ENCODE measurements at places on chromosomes 12 and 14.

GRCh38 chr12:56119361-56119796 is 1.3 kb downstream of the ZC3H10 start:
- DNase-seq: no peak

DNA sequence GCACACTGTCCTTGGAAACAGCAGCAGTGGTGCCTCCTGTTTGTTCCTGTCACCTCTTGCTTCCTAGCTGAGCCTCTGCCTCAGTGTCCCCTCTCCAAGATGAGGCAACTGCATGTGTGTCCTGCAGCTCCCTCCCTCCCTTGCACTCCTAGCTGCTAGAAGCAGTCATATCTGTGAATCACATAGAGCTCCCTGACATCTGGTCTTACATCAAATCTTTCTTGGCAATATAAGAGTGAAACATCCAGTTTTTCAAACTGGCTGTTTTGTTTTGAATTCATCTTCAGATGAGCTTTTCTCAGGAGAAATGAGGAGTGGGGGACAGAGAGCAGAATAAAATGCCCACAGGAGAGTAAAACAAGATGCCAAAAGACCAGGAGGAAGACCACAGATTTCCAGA is 103.7 kb downstream of the VCPKMT start:
- DNase-seq: no peak

GRCh38 chr14:105479431-105480158 is 5.0 kb downstream of the CRIP2 start:
- no peak for DNase-seq

GRCh38 chr12:54012631-54013409 is 4.0 kb downstream of the HOXC8 start:
- DNase-seq: no peak

DNA sequence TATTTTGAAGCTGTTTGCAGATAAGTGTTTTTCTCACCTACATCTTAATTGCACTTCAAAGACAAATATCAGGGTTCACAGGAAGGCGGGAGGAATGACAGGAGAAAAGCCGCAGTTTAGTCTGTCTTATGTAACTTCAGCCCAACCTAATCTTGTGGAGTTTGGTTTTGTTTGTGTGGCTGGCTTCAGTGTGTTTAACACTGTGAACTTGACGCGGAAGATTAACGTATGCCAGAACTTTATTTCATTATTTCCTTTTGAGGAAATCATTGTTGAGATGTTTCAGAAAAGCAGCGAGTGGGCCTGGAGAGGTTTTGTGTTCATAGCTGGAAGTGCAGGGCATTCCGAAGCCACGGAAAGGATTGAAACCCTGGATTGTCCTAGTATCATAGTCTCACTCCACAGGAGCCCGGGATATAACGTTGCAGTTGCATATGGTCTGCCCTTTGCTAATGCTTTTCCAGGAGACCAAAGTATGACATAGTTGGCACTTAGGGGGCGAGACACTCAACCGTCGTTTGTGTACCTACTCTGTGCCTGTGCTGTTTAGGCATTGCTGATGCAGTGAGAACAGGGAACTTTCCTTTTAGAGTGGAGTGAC is 2.0 kb downstream of the PELI2 start:
- DNase-seq: no peak

DNA sequence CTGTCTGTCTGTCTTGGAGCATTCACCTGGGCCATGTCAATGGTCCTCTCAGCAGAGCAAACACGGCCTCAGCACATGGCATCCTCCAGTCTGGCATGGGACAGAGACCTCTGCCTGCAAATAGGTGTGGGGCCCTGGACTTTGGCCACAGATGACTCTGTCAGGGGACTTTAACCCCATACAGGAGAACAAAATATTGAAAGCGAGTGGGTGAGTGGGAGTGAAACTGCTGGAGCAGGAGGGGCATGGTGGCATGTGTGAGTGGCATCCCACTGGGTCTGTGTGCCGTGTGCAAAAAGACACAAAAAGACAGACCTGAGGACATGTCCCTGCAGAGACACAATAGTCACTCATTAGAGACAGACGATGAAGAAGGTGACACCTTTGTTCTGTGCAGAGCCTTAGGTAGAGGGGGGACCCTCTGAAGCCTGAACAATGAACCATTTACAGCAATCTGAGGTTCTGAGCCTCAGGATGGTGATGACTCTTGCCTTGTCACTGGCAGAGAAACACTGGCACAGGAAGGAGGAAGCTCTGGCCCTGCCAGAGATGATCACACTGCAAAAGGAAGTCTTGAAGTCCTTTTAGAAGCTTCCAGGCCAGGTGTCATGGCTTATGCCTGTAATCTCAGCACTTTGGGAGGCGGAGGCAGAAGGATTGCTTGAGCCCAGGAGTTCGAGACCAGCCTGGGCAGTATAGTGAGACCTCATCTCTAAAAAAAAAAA is 7.5 kb downstream of the LAG3 start:
- no peak for DNase-seq

DNA sequence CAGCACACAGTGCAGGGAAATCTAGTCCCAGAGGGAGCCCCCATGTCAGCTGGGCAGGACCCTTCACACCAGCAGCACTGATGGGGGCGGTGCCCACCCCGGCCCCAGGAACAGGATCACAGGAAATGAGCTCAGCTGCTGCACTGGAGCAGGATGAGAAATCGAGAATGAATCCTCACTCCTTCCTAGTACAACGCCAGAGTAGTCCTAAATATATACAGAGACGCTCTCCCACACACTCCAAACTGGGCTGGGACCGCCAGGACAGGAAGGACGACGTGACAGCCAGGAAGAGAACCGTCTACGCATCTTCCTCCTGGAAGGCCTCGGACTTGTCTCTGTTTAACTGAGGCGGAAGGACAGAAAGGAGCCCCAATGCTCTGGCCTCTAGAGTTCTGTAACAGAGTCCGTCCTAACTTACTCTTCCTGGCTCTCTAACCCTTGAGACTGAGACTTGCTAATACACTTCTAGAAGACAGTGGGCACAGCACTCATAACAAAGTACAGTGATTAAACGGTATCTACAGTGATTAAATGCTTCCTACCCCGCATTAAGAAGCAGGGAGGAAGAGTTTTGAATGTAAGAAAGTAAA is 33.4 kb downstream of the CDC42BPB start:
- DNase-seq: no peak

GRCh38 chr12:84201976-84202375 is 710.6 kb downstream of the SLC6A15 start:
- DNase-seq: no peak

DNA sequence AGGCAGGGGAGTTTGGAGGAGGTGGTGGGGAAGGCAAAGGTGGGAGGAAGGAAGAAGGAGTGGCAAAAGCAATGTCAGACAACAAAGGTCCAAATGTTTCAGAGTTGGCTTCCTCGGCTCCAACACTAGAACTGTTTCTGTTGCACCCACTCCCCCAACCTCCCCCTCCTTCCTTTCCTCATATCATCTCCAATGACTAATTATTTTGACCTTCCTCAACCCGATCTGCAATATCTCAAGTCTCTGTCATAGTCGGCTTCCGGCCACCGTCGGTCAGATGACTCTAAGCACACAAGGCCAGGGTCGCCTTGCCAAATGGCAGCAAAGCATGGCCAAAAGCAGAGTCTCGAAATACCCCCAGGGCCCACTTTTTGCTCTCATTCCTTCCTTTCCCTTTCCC is 637.0 kb upstream of the TBX3 start:
- DNase-seq: no peak

DNA sequence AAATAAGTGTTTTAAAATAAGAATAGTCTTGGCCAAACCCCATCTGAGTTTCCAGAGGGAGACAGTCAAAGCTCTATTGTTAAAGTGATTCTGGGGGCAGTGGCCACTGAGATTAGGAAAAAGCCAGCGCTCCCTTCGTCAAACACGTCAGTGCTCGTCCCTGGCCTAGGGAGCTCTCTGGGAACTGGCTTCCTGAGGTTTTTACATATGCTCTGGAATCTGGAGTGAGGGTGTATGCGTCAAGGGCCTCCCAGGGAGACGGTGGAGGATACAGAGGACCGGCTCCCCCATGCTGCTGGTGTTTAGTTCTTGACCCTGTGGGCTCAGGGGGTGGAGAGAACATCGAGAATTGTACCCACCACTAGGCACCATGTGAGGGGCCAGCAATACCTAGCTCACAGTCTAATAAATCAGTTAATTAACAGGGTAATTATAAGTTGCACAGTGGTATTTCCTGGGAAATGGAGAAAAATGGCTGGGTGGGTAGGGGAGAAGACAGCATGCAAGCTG is 87.0 kb downstream of the SLC25A47 start:
- DNase-seq: no peak

DNA sequence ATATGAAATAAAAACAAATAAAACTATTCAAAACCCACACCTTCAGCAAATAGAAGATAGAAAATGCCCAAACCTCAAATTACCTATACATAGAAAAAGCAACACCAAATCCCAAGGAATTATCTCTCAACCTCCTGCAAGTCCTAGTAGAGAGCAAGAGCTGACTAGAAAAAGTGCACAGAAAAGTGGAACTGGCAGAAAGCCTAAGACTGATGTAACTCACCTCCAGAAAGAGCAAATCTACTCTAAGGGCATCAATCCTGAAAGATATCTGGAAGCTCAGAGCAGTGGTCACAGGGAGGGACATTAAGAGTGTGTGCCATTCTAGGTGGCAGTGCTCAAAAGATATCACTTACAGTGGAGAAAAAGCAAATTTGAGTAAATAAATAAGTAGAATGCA is 62.1 kb upstream of the PLEKHG7 start:
- no peak for DNase-seq

DNA sequence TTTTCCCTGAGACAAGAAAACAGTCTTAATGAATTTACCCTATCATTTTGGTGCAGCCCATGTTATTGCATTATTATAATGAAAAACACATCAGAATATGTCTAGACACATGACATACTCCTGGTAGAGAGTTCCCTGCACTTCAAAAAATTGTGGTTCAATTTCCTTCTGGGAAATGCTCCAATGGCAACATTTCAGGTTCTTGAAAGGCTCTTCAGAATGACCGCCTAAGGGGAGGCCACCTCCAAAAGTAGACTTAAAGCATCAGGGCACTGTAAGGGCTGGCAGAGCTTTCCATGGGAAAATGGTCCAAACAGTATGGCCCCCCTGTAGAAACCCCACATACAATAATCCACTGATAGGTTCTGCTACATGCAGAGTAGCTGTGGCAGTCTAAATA is 110.7 kb downstream of the SLC25A21 start:
- DNase-seq: no peak

DNA sequence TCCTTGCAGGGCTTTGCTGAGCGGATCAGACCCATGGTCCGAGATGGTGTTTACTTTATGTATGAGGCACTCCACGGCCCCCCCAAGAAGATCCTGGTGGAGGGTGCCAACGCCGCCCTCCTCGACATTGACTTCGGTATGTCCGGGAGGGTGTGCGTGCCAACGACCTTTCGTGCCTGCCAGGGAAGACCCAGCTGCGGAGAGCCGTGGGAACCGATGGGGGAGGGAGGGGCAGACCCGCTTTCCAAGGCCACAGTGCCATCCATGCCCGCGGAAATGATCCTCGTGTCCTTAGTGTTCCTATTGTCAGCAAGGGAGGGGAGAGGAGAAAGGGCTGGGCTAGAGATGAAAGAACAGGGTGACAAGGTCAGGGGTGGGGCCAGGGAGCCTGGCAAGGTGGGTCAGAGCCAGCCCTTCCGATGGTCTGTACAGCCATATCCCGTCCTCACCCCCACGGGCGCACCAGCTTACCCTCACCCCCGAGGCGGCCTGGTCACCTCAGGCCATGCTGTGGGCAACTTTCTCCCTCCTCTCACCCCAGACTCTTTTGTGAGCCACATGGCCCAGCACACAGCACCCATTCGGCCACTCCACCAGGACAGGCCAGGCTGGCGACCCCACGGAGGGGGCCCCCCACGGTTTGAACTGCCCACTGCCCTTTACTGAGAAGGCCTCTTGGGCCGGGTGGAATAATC is 11.7 kb upstream of the SIVA1 start:
- DNase-seq: no peak

DNA sequence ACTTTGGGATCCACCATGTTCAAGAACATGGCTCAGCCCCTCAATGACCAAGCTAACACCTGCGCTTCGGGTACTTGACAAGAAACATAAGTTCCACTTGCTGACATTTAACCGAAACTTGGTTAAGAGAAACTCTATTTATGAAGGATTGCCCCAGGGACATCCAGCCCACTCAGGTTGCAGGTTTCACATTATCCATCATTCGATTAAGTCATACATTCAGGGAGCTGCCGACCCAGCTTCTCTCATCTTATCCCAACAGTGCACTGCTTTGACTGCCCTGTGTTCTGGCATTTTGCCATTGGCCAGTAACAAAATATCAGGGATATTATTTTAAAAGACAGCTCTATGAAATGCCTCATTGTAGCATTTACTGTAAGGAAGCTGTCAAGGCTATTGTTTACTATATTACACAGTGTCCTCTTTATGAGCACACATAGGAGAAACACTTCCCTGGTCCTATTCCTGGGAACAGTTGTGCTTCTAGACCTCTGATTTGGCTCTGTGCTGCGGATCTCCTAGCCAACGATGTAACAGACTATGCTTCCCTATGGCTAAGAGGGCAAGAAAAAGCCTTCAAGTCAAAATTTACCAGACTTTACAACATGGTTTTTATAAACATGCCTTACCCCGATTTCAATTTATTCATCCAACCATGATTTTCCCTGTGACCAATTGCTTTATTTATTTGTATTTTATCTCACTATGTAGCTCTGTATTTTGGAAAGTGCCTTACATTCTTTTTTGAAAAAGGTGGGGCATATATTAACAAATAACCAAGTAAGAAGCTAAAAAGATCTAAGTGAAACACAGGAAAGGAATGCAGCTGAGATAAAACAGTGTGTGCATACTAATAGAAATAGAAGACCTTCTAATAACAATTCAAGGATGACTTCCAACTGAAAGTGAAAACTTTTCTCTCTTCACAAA is 109.3 kb downstream of the ITPR2 start:
- DNase-seq: no peak

DNA sequence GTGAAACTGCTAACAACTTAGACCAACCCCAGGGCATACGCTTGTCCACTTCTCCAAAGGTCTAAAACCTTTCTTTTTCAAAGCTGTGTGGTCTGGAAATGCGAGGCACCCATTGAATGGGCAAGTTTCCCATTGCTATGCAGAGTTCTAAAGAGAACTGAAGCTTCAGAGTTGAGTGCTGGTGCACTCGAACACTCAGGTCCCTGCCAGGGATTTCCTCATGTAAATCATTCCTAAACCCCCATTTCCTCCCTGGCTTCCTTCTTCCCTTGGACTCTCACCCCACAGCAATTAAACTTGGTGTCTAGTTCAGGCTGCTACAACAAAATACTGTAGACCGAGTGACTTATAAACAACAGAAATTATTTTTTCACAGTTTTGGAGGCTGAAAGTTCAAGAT is 2.2 kb upstream of the PXN start:
- DNase-seq: no peak

GRCh38 chr12:69851976-69852375 is 26.9 kb downstream of the MYRFL start:
- DNase-seq: no peak

- DNase-seq: no peak
These were observed 46.6 kb upstream of the PLEKHG6 start for GRCh38 chr12:6263931-6264330.
